NCI-H2081 treated with DMSO at 0.1 percent for 48 hours (cell line): ENCODE measurements at places on chromosomes 12 and 14.

DNA sequence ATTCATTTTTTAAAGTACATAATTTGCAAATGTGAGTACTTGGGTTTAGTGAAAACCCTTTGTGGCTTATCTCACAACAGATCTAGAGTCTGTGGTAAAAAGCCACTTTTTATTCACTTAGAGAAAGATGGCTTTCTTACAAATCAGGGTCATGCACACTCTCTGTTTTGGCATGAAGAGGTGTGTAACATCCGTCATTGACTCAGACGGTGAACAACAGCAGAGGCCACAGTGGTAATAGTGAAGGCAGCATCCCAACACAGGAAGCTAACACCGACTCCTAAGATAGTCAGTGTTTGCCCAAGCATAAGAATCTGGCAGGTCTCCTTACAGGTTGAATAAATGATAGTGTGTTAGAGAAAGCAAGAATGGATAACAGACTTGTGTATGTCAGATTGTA lies 593.0 kb downstream of the SOX5 start:
- no peak for DNase-seq

GRCh38 chr12:45671254-45671653 lies 58.3 kb upstream of the ARID2 start:
- no peak for DNase-seq

- no peak for DNase-seq
Observed at GRCh38 chr14:104722938-104723650, 935 bp upstream of the ADSS1 start.

DNA sequence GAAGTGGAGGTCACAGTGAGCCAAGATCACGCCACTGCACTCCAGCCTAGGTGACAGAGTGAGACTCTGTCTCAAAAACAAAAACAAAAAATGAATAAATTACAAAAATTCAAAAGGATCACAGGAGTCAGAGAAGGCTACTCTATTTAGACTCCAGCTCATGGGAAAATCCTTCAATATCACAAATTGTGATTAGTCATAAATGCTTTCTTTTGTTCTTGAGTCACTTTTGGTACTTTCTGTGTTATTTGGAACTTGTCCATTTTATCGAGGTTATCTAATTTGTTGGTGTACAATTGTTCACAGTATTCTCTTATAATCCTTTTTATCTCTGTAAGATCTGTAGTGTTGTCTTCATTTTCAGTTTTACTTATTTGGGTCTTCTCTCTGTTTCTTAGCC lies 18.9 kb downstream of the ALDH2 start:
- DNase-seq: no peak
